ENCODE measurements at places on chromosomes 2 and 18. TPM values are rescaled to one million over a fixed set of nuclear protein-coding genes. Genes with fewer than 3 reads are reported as not detected.

DNA sequence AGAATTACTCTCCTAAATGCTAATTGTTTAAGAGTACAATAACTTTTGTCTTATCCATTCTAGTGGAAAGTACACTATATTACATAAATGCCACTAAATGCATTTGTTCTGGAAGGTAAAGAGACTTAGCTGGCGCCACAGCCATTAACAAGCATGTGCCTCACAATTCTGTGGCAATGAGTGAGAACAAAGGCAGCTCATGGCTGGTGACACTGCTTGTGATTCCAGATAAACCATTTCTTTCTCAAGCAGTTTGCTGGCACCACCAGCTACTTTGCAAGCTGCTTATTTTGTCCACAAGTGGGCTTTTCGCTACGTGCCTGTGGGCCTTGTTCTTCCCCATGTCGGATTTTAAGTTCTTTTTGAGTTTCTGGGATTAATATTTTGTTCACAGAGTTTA, 147.6 kb upstream of the SMAD7 start:
- DNase-seq: no peak

DNA sequence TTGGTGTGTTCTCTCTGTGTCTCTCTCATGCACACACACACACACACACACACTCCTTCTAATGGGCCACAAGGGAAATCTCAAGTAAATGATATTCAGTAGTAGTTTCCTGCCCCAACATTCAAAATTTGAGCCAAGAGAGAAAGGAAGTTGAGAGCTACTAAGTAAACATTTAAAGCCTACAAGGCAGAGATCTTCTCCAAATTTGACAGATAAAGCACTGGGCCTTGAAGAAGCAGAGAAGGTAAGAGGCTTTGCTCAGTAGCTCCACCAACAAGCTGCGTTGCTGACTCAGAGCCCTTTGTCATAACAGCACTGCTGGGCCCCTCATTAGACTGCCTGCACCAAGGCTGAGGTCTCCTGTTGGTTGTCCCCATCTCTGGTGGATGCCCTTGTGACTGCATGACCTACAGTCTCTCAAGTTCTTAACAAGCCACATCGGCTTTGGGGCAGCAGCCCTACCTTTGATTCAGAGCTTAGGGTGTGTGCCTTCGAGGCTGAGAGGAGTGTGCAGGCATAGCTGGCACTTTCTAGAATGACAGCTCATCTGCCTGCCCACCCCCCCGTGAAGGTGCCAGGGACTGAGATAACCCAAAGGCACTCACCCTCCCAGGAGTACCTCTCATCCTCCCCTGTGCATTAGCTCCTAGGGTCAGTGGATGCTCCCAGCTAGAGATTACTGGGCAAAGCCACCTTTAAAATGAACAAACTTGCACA, 32.3 kb upstream of the NEB start:
- no peak for DNase-seq

Gene ADD2
- 3.3 TPM for total RNA-seq

DNA sequence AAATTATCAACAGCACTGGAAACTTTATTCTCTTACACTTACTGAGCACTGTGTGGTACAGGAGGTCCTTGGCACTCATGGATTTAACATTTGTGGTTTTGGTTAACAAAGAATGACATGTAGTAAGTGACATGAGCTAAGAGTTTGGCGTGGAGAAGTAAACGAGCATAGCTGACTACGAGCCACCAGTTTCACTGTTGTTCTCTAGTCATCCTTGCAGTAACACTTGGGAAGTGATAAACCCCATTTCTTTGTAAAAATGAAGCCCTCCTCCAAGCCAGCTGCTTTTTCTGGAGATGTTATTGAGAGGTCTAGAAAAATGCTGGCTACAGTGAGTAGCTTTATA, 32.7 kb downstream of the QPCT start:
- DNase-seq: no peak

All from mesenteric fat pad (tissue), 1 donor.